ENCODE measurements at places on chromosomes 12 and 14.

- no peak for DNase-seq
Observed at GRCh38 chr14:98408024-98408555, 863.9 kb downstream of the BCL11B start.

DNA sequence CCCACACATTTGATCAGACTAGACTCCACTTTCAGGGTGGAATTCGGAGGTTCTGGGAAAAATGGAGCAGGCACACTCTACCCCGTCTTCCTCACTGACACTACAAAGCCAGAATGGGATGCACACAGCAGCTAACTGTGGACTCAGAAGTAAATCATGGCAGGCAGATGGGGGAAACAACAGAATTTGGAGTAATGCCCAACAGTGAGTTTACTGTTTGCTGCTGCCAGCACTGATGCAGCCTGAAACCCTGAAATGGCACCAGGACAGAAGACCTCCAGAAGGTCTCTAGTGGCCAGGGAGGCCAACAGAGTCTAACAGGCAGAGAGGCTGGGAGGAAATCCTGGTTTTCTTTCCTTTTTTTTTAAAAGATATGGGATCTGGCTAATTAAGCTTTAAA, 24.6 kb downstream of the KCTD10 start:
- DNase-seq = no peak

- no peak for DNase-seq
Observed at GRCh38 chr12:125134576-125134975, 69.3 kb downstream of the AACS start.

GRCh38 chr12:115394496-115395220, 710.7 kb upstream of the TBX3 start:
- DNase-seq = no peak

DNA sequence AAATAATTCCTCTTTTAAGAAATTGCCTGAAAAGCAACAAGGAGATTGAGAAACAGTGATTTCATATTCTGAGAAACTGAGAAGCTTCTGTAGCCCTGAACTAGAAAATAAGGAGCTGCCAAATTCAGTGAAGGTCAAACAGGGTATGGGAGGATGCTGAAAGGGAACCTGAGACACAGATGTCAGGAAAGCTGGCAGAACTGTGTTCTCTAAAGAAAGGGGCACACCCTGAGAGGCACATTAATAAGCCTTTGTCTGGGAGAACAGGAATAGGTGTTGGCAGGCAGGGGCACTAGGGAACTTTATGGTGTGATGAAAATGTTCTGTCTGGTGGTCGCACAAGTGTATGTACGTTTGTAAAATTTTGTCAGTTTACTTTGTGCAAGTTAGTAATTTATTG, 29.6 kb downstream of the VRK1 start:
- no peak for DNase-seq

DNA sequence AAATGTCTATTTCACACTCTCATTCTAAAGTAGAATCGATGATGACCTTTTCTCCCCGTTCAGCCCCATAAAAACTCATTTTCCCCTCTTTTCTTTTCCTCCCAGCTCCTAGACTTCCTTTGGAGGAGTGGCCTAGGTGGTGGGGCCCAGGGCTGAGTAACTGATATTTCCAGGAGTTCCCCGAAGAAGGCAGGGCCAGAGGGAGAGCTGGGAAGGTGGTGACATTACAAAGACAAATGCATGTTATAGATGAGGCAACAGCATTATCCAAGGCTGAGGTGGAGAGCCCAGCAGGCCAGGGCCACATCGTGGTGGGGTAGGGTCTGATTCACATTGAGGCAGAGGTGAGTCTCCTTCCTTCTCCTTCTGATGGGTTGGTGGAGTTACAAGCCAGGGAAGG, 22.2 kb upstream of the HDAC7 start:
- no peak for DNase-seq

- no peak for DNase-seq
Observed at GRCh38 chr12:122161682-122162081, 12.3 kb downstream of the IL31 start.

DNA sequence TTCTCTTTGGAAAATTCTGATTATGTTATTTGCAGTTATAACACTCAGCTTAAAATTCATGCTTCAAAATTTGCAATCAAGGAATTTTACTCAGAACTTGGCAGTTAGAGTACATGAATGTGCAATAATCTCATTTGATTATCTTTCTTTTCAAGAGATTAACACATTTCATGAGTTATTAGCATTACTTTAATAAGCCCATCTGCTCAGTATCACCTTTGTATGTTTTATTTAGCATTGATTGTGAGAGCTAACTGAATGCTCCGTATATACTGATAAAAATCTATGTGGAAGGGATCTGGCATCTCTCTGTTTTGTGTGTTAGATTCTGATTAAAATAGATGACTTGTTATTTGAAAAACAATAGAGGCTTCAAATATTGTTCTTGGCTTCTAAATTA, 55.6 kb upstream of the CPNE8 start:
- no peak for DNase-seq

- DNase-seq = no peak
Observed at GRCh38 chr12:66337381-66338010, 35.2 kb downstream of the HELB start.

DNA sequence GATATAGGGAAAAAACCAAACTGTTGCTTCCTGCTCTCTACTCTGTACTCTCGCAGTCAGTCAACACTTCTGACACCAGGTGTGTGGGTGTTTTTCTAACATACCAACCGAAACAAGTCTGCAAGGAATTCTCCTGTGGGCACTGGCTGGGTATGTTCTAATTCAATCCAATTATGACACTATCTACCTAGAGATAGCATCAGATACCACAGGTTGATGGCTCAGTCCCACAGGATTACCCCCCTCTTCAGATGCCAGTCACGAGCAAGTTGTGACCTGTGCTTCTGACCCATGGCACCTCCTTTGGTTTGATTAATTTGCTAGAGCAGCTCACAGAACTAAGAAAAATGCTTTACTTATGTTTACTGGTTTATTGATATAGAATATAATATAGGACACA, 78.3 kb downstream of the DYRK2 start:
- DNase-seq = no peak

DNA sequence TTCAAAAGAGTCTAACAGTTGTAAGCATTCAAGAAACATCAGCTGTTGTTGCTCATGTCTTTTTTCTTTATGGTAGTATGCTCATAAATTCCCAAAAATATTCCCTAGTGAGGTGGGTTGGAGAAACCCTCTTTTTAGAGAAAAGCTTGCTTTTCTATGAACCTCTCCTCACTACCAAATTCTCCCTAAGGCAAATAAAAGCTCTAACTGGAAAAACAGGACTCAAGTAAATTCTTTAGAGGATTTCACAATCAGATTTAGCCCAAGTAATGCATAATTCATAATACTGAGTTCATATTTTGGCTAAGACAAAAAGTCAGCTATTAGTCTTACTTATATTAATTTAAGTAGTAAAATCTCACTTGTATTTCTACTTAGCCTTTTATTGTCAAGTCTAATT, 59.1 kb downstream of the DIO2 start:
- DNase-seq = no peak

DNA sequence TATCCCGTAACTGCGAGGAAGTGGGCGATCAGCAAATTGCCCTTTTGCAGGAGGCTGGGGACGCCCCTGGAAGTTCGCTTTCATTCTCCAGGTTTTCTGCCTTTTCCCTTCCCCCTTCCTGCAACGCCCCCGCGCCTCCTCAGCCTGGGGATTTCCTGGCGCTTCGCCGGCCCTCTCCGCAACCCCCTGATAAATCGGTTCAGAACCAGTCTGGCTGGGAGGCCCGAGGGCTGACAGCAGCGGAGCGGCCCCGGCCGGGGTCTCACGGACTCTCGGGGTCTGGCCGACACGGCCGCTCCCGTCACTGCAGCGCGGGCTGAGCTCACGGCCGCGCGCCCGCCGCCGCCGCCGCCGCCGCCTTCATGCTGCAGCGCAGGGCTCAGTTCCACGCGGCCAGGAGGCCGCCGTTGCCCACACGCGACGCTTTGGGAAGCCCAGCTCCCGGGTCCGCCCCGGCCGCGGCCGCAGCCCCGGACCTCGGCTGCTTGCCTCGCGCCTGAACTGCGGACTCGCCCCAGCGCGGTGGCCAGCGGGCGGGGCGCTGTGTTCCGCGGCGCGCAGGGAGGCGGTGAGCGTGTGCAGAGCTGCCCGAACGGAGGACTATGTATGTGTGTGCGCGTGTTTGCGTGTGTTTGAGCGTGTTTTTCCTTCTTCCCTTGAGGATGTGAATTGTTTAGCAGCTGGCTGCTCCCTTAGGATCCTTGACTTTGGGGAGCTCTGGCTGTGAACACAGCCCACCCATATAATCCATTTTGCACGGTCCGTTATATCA, at the start of gene LRFN5:
Gene LRFN5 (plus strand): TSS at position 345 of the 772 bp plus-strand sequence.
- DNase-seq = no peak

GRCh38 chr14:51614707-51615106, 37.0 kb upstream of the FRMD6 start:
- no peak for DNase-seq

GRCh38 chr12:71558445-71558844, 105.2 kb downstream of the ZFC3H1 start:
- DNase-seq = no peak

GRCh38 chr12:65454115-65454787, 175.8 kb downstream of the MSRB3 start:
- no peak for DNase-seq

- no peak for DNase-seq
Observed at GRCh38 chr14:35712466-35712865, 96.6 kb downstream of the RALGAPA1 start.

DNA sequence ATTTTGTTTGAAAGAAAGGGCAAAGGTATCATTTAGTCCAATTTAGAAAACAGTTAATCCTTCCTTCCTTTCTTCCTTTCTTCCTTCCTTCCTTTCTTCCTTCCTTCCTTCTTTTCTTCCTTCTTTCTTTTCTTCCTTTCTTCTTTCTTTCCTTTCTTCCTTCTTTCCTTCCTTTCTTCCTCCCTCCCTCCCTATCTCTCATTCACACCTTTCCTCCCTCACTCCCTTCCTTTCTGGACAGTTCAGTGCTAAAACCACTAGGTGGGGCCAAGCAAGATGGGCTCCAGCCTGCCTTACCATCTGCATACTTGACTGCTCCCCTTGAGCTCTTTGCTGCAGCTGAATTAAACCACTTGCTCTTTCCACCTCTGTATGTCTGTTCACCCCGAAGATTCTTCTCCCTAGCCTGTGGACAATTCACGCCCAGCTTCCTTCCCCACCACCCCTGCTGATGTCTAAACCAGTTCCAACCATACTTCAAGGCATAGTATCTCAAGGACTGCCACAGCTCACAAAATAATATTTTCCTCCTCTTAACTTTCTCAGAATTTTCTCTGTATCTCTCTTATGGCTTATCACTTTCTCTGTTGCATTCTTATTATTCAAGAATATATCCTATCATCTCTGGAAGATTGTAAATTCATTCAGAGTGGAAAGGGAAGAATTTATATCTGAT, 78.0 kb downstream of the DBX2 start:
- DNase-seq = no peak

DNA sequence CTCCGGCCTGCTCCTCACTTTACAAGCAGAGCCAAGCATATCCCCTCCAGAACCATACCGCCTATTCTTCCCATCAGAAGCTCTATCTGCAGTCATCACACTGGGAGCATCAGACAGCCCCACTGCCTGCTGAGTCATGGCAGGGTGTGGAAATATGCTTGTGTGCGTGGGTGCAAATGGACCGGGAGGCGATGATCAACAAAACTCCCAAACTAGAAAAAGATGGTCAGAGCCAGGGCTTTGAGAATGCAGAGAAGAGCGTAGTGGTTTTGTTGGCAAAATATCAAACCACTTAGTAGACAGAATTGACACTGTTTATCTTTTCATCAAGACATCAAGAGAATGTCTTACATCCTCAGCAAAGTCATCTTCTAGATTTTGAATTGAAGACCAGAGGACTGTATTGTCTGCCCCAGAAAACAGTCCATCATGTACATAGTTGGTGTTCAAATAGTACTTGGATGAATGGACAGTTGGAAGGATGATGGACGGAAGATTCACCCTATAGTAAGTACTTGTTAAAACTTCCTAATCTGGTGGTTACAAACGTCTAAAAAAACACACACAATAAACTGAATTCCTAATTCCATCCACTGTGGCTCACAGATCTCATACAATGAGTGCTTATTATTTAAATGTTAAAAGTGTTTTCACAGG, 54.9 kb downstream of the VWF start:
- peak; percentile 28 for DNase-seq

DNA sequence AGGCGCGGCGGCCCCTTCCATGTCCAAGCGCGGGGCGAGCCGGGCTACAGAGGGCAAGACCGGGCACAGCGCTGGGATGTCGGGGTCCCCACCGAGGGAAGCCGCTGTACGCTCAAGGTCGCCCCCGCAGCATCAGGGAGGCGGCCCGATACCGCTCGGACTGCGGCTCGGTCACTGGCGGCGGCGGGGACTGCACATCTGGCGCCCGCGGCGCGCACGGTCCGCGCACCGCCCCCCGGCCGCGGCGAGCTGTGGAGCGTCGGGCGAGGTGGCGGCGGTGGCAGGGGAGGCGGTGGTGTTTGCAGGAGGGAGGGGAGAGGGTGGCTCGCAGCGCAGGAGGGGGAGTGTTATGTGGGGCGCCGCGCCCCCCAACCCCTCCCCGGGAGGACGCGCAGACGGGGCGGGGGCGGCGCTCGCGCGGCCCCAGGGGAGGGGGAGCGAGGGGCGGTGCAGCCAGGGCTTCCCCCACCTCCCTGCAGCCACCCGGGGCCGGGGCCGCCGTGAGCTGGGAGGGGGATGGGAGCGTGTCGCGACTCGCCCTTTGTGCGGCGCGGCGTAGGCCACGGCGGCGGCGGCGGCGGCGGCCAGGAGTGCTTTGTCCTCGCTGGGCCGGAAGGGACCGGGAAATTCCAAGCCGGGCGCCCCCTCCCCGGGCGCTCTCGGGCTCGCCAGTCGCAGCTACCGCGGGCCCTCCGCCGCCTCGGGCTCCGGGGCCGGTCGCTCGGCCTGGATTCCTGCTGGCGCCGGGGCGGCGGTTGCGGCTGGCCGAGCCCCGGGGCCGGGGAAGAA, at the start of gene NUAK1:
Gene NUAK1 (minus strand): TSS at position 322 of the 789 bp plus-strand sequence. CDS start 301 bp downstream, at position 21.
- no peak for DNase-seq

- no peak for DNase-seq
Observed at GRCh38 chr12:116080415-116080814, 197.1 kb downstream of the MED13L start.

DNA sequence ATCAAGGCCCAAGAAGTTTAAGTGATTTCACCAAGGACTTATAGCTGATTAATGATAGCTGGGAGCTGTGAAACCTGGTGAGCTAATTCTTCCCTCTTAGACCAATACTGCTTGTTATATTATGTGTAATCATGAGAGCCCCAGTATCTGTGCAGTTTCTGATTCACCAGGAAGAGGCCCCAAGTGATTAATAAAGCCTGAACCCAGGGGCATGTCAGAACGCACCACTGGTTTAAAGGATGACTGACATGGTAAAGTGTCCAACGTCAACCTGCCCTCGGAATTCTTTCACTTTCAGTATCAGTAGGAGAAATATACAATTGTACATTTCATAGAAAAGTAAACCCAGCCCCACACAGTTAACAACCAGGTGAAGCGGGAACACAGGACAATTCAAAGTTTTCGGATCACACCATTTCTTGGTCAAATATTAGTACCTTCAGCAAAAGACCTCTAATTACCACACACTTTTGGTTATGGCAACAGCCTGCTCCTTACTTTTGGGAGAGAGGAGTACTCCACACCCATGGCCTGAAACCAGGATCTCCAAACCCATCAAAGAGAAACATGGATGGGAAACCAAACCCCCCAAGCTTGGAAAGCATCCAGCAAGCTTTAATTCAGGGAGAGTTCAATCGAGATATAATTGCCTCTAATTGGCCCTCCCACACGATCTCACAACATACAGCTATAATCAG, 28.5 kb downstream of the TMCC3 start:
- DNase-seq = no peak
